Cardiac muscle cell (in vitro differentiated cells and primary cell): ENCODE measurements at places on chromosomes 2 and 18.

DNA sequence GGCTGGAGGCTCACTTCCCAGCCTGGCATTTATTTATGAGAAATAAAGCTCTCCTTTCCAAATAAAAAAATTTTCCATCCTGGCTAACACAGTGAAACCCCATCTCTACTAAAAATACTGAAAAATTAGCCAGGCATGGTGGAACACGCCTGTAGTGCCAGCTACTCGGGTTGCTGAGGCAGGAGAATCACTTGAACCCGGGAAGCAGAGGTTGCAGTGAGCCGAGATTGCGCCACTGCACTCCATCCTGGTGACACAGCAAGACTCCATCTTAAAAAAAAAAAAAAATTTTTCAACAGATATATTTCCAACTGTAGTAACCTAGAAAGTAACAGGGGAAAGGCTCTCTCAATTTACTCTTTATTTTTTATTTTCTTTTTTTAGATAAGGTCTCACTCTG is 6.1 kb upstream of the PCBP1 start:
- DNase-seq, result no peak

DNA sequence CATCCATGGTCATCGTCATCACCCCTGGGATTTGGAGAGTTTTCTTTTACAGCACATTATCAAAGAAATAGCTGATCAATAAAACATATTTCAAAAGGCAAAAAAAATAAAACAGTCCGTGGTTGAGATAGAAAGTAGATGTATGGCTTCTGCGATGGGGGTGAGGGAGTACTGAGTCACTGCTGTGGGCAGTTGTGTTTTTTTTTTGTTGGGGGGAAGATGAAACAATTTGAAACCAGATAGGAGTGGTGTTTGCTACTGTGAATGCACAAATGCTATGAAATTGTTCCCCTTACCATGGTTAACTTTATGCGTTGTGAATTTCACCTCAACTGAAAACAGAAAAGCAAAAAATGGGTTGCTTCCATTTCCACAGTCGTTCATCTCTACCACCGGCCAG is 11.9 kb upstream of the SALL3 start:
- DNase-seq, result no peak

DNA sequence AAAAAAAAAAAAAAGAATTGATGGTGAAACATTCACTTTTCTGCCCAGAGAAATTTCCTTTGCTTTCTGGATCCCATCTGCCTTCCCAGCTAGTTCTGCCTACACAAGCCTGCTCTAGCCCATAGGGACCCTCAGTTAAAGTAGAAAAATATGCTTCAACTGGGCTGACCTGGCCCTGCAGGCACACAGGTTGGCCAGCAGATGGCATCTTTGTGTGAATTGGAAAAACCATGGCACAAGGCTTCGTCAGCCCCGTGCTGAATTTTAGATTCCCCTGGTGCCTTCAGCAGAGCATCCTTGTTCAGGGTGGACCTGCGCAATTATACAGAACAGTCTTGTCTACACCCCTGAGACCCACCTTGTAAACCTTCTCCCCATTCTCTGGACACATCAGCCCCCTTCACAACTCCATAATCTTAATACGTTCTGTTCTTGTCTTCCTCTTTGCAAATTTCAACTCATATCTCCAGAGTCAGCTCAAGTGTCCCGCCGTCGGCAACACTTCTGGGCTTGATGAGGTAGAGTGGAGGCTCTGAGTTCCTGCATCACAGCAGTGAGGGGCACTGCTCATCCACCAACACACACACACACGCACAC is 114.5 kb downstream of the INSIG2 start:
- DNase-seq, result peak; percentile 65

- DNase-seq, result no peak
These were observed 4.2 kb upstream of the FN1 start for GRCh38 chr2:215439980-215440512.

- DNase-seq, result no peak
These were observed 19.0 kb downstream of the HS6ST1 start for GRCh38 chr2:128299628-128300027.
